ENCODE measurements at places on chromosomes 4 and X.

DNA sequence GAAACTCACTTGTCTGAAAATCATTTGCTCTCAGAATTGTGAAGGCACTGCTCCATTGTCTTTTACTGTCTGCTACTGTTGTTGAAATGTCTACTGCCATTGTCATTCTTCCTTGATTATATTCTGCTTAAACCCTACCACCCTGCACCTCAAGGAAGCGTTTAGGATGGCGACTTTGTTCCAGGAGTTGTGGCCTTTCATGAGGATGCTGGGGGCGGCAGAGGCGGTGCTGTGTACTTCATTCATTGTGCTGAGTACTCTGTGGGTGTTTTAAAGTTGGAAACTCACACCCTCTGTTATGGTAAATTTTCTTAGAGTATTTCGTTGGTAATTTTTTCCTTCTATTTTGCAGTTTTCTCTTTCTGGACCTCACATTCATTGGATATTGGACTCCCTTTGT lies 258.9 kb downstream of the TENM3 start:
- no peak for DNase-seq

DNA sequence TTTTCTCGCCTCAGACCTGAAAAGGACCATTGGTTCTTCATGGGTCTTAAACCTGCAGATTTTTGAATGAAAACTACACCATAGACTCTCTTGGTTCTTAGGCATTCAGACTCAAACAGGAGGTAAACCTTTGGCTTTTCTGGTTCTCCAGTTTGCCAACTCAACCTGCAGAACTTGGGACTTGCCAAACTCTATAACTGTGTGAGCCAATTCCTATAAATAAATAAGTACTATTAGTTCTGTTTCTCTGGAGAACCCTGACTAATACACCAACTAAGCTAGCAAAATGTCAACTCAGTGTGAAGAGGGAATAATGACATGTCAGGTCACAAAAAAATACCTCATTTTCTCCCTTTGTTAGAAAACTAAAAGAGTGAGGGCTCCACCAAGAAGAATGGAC lies 374.6 kb downstream of the RAB28 start:
- DNase-seq, result no peak

GRCh38 chr4:82744284-82744968 lies 54.2 kb downstream of the SCD5 start:
- no peak for DNase-seq

- DNase-seq, result no peak
Measured at GRCh38 chr4:145041378-145041777, 56.6 kb downstream of the ANAPC10 start.

GRCh38 chrX:54423161-54423888 lies 16.9 kb upstream of the TSR2 start:
- DNase-seq, result no peak

- DNase-seq, result peak; percentile 25
Measured at GRCh38 chrX:22365460-22365859, 92.7 kb downstream of the CBLL2 start.

DNA sequence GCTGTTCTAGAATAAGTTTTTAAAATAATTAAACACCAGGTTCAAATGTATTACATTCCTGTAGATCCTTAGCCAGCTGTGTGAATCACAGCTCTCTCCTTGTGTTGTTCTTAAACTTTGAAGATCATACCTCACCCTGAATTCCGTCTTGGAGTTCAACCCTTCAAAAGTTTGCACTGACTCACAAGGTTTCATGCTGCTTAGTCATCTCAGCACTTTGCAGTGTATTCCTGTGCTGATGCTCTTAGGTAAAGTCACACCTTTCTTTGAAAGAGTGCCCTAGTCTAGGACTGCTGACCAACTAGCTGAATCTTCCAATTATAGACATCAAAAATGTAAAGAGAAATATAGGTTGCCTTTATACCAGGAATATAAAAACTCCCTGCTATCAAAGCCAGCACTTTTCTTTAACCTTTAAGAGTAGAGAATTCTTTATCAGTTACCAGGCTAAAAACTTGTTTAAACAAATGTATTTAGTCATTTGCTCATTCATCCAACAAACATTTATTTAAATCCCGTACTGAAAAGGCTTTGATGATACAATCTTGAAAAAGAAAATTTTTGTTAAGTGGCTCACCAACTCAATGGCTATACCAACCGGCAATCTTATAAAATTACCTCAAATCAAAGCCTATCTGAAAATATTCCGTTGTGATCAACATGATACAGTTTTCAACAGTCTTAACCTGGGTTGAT lies 169.7 kb downstream of the RAP1GDS1 start:
- peak; percentile 31 for DNase-seq

DNA sequence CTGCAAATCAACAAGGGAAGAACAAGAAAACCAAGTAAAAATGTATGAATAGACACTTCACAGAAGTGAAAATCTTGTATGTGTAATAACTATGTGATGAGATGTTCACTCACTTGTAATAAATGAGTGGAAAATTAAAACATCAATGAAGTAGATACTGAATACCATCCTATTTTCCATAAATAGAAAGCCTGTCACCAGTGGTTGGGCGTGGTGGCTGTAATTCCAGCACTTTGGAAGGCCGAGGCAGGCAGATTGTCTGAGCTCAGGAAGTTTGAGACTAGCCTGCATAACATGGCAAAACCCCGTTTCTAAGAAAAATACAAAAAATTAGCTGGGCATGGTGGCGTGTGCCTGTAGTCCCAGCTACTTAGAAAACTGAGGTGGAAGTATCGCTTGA lies 53.5 kb upstream of the SOD3 start:
- DNase-seq, result no peak

DNA sequence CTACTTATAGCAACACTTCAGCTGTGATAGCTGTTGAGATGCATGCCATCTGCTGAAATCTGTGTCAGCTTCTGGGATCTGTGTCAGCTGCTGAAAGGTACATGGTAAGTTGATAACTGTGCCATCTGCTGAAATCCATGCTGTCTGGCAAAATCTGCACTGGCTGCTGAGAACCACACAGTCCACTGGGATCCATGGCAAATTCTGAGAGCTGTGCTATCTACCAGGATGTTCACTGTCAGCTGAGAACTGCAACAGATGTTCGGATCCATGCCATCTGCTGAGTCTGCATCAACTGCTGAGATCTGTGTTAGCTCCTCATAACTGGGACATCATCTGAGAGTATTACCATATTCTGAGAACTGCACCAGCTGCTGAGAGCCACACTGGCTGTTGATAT lies 430.5 kb upstream of the POU3F4 start:
- no peak for DNase-seq

DNA sequence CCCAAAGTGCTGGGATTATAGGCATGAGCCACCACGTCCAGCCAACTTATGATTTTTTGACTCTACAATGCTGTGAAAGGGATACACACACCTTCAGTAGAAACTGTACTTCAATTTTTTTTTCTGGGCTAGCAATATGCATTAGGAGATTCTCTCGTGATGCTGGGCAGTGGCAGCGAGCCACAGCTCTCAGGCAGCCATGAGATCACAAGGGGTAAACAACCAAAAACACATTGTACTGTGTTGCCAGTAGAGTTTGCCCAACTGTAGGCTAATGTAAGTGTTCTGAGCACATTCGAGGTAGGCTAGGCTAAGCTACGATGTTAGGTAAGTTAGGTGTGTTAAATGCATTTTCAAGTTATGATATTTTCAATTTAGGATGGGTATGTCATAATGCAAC lies 25.7 kb downstream of the RAB33A start:
- no peak for DNase-seq

DNA sequence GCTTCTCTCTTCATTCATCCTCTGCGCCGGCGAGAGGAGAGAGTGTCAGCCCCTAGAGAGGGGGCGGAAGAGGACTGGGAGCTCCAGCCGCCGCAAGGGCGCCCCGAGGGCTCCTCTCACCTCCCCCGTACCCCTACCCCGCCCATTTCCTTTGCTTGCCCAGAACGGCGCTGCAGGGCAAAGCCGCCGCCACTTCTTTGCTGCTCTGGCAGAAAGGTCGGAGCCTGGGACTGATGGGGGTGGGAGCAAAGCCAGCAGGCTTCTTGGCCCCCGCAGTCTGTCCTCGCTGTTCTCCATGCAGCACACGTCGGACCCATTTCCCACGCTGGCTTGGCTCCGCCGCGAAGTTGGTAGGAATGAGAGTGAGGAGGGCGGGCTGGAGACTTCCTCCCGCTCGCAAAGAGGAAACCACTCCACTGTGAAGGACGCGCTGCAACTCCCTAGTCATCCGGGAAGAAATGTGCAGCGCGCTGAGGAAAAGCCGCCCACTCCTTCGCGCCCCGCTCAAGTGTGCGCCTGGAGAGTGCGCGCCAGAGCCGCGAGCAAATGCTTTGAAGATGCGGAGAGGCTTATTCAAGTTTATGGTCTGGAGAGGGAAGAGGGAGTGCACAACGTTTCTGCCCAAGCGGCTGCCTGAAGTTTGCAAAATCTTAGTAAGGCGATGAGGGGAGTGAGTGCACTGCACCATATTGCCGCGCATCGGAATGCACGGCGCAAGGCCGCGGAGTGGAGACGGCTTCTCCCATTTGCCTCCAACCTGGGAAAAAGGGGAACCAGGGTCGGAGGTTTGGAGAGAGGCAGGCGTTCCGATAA lies 2.8 kb upstream of the PCDH7 start:
- DNase-seq, result peak; percentile 32

- DNase-seq, result no peak
Measured at GRCh38 chr4:112509243-112510141, 6.5 kb downstream of the NEUROG2 start.

GRCh38 chr4:176277162-176277904 lies 8.3 kb upstream of the ASB5 start:
- no peak for DNase-seq

DNA sequence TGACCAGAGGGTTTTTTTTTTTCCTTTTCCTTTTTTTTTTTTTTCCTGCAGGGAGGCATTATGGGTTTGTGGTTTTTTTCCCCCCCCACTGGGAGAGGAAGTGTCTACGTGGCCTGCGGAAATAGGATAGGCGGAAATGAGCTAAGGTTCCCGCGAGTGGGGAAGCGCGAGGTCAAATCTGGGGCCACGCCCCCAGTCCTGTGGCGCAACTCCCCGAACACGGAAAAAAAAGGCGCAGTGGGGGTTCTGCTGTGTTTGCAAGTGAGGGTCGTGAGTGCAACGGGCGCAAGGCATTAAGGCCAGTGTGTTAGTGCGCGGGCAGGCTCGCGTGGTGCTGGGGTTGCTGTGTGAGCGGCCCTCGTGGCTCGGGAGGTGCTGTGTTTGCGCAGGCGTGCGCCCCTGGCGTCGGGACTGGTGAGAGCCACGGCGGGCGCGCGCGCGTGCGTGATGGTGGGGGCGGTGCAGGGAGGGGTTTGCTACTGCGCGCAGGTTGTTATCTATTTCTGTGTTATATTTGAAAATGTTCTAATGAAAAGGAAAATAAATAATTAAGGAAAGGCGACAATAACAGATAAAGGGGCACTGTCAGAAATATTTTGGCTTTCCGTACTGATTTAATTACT lies 685 bp upstream of the MORF4L2 start:
- peak; percentile 54 for DNase-seq

DNA sequence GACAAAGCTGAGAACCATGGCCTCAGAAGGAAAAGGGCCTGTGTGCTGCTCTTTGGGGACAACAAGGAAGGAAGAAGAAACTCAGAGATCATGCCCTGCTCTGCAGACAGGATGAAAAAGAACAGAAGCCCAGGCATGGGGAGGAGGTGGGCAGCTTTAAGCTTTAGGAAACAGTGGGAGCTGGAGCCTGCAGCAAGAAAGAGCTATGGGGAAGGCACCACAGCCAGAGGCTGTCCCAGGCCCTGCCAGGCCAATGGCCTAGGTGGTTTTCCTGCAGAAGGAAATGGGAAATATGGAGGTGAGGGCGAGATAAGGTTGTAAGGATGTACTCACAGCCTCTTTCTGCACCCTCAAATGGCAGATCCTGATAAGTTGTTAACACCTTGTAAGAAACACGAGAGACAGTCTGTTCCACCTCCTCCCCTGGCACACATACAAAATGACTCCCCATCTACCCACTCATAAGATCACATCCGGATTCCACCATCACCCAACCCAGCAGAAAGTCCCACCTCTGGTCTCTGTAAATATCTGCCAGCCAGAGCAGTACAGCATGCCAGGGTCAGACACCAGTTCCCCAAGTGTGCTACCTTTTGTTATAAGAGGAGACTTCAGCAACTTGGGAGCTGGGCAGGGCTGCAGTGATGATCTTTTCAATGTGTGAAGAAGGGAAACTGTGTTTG lies 105.2 kb downstream of the RTL5 start:
- DNase-seq, result no peak

DNA sequence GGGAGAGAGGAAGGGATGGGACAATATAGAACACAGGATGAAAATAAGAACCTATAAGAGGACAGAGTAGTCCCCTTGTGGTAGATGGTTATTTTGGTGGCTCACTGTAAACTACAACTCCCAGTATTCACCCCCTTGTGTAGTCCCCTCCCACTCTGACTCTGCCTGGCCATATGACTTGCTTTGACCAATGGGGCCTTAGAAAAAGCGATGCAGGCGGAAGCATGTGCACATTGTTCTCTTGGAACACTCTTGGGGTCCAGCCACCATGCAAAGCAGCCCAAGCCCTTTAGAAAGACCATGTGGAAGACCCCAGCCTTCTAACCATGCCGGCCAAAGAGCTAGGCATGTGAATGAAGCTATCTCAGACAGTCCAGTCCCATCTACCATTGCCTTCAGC lies 415.0 kb downstream of the BCOR start:
- DNase-seq, result no peak

GRCh38 chr4:138560448-138560847 lies 318.3 kb upstream of the SLC7A11 start:
- DNase-seq, result no peak

GRCh38 chr4:83259586-83259985 lies 25.0 kb downstream of the COQ2 start:
- no peak for DNase-seq

DNA sequence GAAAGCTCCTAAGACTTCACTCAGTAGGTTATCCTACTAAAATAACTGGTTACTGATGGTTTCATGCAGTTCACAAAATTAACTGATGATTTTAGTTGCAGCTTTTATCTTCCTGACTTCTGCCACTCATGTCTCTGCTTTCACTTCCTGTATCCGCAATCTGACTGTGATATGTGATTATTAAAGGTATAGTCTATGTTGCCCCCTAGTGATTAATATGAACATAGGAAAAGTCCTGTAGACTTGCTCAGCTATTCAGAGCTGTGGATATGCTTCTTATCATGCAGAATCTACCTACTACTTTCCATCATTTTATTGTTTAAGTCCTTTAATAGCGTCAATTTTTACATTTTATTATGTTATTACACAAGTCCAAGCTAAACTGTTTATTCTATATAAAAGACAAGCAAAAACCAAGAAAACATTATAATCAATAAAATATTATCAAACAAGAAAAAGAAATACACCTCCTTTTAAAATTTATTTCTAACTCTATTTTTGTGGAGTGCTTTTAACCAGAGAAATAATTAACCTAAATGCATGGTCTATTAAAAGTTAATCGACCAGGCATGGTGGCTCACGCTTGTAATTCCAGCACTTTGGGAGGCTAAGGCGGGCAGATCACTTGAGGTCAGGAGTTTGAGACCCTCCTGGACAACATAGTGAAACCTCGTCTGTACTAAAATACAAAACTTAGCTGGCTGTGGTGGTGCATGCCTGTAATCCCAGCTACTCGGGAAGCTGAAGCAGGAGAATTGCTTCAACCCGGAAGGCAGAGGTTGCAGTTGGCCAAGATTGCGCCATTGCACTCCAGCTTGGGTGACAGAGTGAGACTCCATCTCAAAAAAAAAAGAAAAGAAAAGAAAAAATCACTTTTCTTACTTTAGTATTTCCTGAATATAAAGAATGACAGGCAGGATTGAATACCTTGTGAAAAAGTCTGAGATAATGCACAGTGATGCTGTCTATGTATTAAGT lies 40.4 kb upstream of the TLR2 start:
- DNase-seq, result peak; percentile 44

- no peak for DNase-seq
Measured at GRCh38 chr4:136740326-136740725, 792.0 kb downstream of the PCDH18 start.
